ENCODE measurements at places on chromosomes 3 and 15.

GRCh38 chr3:60013241-60013640, 963.4 kb upstream of the CFAP20DC start:
- DNase-seq = no peak

GRCh38 chr3:103511891-103512290, 1077.1 kb downstream of the ZPLD1 start:
- DNase-seq = no peak

- no peak for DNase-seq
Measured at GRCh38 chr3:194485468-194485880, 1.3 kb downstream of the ATP13A3 start.

GRCh38 chr3:71786217-71786549, 1.2 kb upstream of the PROK2 start:
- no peak for DNase-seq

All from CD4-positive, alpha-beta T cell treated with Interferon gamma for 1 hour (primary cell).